ENCODE measurements at places on chromosomes 7 and 10. TPM values are rescaled to one million over a fixed set of nuclear protein-coding genes. Genes with fewer than 3 reads are reported as not detected.

DNA sequence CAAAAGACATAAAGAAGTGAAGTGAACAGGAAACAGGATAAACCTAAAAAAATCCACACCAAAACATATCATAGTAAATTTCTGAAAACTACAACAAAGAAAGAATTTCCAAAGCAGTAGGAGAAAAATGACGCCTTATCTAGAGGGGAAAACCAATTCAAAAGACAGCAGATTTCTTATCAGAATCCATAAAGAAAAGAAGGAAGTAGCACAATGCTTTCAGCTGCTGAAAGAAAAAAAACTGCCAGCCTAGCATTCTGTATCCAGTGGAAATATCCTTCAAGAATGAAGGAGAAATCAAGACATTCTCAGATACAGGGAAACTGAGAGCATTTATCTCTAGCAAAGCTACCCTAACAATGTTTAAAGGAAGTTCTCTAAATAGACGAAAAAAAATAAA lies 37.8 kb downstream of the PDLIM1 start:
- DNase-seq = no peak

The CALHM3 gene
- not detected for total RNA-seq

The NUDT13 gene
- 1.2 TPM for total RNA-seq

The SLC16A9 gene
- total RNA-seq = not detected

The LIPF gene
- not detected for total RNA-seq

DNA sequence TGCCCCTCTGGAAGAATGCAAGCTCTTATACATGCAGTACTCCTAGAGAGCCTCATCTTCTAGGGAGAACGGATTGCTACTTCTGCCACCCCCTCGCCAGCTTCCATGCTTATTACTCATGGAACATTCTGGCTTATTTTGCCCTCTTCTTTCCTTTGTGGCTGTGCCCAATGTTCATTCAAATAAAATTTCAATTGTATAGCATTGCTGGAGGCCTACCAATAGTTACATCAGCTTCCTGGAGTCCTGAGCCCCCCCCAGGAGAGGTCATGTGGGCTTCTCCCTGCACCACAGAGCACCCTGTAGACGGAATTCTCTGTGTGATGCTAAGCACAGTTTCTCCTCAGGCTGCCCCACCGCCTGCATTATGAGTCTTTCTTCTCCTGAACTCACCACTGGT lies 1094.0 kb downstream of the KCNMA1 start:
- DNase-seq = no peak

DNA sequence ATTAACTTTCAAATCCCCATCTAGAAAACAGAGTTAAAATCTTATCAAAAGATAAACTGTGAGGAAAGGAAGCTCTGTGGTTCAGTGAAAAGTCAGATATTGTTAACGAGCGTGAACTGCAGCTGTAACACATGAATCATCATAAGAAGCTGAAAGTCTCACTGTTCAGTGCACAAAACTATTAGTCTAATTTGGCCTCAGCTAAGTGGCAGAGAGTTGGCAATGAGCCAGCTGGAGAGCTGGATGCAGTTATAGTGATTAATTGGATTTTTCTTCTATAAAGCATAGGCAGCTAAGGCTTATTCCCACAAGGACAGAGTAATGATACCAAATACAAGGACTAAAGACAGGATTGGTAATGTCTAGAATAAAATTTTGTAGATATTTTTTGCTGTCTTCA lies 101.1 kb upstream of the ABCB5 start:
- no peak for DNase-seq

GRCh38 chr10:76719006-76719405 lies 918.6 kb downstream of the KCNMA1 start:
- no peak for DNase-seq

- peak; percentile 26 for DNase-seq
Measured at GRCh38 chr7:522071-522950, 2.7 kb upstream of the PDGFA start.

DNA sequence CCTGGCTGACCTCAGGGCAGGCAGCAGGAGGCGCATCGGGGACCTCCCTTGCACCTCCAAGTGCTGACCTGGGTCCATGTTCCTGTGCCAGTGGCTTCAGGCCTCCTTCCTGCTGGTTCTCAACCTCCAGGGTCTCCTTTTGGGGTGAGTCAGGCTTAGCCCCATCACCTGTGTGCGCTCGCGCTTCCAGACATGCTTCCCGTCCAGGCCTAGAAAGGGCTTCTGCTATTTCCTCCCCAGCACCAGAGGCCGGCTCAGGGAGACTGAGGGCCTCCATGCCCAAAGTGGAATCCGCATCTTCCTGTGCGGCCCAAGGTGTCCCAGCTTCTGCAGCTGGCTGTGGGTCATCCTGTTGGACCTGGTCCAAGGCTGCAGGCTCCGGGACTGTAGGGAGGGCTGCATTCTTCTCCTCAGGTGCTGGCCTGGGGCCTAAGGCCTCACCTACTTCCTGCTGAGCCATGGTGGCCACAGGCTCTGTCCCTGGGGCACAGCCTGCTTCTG lies 5.9 kb downstream of the NACAD start:
- no peak for DNase-seq

DNA sequence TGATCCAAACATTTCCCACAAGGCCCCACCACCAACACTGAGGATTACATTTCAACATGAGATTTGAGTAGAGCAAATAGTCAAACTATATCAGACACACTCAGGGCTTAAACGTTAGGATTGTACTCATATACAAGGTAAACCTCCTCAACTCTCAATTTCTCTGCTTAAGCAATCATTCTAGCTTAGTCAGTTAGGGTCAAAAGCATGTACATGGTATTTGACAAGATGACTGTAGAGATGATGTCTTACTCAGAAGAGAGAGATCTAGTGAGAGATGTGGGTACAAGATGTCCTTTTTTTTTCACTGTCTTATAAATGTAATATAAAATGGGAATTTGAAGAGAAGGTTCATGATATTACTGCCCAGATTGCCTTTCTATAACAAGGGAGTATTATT lies 270.1 kb downstream of the PRKG1 start:
- DNase-seq = no peak

DNA sequence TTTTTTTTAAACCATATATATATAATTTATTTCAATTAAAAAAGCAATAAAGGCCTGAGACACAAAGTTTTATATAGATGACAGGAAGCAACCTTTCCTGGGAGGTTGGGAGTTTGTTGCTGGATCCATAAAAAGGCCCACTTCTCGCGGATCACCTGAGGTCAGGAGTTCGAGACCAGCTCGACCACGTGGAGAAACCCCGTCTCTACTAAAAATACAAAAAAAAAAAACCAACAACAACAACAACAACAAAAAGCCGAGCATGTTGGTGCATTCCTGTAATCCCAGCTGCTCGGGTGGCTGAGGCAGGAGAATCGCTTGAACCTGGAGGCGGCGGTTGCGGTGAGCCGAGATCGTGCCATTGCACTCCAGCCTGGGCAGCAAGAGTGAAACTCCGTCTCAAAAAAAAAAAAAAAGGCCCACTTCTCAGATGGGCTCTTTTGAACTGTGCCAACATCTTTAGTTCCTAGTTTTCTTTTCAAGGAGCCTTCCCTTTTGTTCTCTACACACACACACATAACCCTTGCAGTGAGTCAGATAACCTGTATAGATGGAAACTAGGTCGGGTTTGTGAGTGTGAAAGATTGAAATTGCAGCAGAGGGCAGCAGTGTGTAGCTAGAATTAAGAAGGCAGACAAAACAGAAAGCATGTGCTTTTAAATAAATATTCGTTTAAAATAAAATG lies 1.2 kb upstream of the SMNDC1 start:
- peak; percentile 74 for DNase-seq

The STEAP1 gene
- total RNA-seq = 0.46 TPM

DNA sequence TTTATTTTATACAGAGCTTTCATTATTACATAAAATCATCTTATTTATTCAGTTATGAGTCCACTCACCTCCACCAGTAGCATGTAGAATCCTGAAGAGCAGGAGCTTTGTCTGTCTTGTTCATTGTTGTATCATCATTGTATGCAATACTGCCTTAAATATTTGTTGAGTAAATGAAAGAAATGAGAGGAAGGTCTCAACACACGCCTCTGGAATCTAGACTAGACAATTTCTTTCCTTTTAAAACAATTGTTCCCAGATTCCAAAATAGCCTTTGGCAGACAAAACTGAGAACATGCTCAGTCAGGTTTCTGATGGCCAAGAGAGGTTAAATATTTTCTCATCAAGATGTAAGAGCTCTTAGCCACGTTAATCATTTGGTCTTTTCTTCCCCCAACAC lies 173.1 kb upstream of the AGR3 start:
- no peak for DNase-seq

The RBM48 gene
- 42.7 TPM for total RNA-seq

The ZNF775 gene
- total RNA-seq = 1.1 TPM

DNA sequence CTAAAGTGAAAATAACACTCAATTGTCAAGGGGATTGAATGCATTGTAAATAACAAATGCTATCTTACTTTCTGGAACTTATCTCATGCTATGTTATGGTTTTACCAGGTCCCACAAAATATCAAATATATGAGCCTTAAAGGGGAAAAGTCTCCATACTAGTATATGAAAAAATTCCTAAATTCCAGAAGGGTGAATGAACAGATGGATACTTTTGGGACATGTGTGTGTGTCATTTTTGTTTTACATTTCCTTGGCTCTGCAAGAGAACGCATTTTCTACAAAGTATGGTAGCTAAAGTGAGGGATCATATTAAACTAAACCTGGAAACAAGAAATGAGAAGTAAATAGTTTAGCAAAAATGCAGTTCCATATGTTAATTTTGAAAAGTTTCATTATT lies 682.8 kb downstream of the INHBA start:
- no peak for DNase-seq

- no peak for DNase-seq
Measured at GRCh38 chr7:85111761-85112160, 75.1 kb downstream of the SEMA3D start.

DNA sequence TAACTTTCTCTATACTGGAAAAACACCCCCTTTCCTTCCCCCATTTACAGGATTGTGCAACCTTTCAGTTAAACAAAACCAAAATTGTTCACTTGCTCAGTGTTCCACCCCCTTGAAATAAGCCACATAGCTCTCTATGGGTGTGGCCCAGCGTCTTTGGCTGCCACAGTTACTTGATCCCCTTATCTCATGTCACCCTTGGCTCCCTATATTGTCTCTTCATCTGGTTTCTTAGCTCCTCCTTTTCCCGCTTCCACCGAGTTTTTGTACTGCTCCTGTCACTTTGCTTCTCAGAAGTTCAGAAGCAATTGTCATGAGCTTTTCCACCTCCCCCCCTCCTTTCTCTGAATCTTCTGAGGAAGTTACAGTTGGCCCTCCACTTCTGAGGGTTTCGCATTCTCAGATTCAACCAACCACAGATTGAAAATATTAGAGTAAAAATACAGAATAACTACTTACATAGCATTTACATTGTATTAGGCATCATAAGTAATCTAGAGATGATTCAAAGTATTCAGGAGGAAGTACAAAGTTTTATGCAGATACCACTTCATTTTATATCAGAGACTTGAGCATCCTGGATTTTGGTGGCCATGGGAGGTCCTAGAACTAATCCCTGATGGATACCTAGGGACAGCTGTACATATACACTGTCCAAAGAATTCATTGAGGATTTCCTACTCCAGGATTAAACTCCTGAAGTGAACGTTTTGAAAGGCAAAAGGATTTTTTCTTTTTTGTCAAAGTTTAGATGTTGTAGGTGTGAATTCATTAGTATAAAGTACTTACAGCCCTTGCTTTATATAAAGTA lies 60.4 kb downstream of the ADD3 start:
- DNase-seq = peak; percentile 52

DNA sequence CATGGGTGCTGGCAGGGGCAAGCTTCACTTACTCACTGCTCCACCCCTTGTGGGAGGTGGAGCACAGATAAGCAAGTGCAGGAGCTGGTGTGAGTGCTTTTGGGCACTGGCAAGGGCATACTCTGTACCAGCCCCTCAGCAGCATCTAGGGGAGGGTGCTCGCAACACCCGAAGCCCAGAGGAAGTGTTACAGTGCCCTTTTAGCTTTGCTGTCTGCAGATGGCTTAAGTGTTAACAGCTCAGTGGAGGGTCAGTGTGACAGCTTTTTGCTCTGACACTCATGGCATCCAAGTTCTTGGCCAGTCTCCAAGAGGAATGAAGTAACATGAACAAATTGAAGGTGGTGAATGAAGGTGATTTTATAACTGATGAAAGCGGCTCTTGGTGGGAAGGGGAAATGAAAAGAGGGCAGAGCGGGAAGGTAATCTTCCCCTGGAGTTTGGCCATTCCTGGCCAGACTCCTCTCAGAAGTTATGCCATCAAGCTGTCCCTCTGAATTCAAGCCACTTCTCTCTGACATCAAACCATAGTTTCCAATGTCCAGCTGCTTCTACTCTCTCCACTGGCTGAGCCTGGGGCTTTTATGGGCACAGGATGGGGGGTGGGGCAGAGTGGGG lies 862.5 kb downstream of the KCNMA1 start:
- no peak for DNase-seq

DNA sequence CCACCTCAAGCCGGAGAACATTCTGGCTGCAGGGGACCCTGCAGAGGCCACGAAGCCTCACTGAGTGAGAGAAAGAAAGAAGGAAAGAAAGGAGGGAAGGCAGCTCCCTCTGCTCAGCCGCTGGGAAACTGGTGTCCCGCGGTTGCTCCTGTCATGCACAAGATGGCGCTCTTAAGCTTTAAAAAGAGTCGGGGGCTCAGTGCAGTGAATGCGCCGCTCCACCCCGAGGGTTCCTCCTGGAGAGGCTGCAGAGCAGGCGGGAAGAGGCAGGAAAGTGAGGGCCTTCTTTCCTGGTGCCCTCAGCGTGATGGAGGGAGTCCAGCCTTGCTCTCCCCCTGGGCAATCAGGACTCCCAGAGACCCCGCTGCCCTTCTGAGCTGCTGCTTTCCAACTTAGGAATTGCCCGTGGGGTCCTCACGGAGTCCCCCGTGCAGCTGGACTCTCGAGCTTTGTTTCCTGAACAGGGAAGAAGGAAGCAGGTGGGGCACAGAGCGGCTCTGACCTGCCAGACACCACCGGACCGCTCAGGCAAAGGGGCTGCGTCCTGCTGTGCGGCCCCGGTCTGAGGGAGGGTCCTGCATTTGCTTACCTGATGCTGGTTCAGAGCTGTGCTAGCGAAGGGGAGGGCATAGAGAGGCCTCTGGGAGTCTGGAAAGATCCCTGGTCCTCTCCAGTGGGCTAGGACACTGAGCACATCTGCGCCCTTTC lies 141.9 kb upstream of the MKI67 start:
- no peak for DNase-seq

DNA sequence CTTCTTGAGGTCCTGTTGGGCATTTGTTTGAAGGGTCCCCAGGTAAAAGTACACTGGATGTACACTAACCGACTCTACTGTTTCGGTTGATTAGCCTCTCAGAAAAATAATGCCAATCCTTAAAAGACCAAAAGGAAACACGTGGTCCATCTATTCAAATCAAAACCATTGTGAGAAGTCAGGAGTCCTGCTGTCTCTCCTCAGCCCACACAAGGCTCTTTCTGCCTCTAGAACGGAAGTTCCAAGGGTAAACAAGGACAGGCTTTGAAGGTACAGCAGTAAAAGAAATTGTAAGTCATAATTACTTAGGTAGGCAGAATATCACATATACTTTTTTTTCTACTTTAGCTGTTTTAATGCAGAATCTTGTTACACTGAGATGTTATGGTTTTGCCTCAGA lies 71.7 kb upstream of the TPK1 start:
- no peak for DNase-seq

- no peak for DNase-seq
Measured at GRCh38 chr7:20894806-20895205, 108.1 kb upstream of the SP8 start.

Data from naive thymus-derived CD4-positive, alpha-beta T cell (primary cell).